ENCODE measurements at places on chromosomes 11 and 22.

DNA sequence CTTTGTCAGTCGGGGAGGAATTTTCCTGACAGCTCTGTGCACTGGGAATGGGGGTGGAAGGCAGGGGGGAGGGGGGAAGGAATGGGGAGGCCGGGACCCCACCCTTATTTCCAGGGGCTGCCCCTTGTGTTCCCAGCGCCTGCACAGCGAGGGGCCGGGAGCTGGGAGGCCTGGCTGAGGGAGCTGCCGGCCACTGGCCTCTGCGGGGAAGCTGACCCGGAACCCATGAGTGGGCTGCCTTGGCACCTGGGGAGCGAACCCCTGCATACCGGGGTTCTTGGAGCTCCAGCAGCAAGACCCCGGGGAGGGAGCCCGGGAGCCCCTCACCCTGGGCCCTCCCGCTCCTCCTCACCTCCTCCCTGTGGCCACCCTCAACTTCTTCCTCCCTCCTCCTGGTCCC lies 3.5 kb downstream of the H19 start:
- no peak for DNase-seq

DNA sequence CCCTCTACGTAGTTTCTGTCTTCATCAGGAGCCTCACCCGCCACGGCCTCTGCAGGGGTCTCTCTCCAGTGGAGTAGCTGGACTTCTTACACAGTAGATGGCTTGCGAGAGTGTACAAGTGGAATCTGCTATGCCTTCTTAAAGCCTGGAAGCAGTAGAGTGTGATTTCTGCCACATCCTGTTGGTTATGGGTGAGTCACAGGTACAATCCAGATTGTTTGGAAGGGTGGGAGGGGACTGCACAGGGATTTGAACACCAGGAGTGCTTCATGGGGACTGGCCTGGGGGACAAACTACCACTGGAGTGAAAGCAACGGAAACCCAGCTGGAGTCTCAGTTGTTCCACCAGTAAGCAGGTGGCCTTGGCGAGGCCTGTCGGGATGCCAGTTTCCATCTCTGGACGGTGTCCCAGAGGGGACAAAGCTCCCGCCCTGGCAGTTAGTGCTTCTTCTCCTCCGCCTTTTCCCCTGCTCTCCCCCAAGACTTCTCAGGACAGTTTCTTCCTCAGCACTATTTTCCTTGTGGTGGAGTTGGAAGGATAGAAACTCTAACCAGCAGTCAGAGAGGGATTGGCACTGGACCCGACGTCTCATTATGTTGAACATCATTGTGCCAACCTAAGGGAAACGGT lies 85.0 kb upstream of the RCN1 start:
- no peak for DNase-seq

- no peak for DNase-seq
These were observed 106.3 kb downstream of the KCNQ1OT1 start for GRCh38 chr11:2593393-2593950.

GRCh38 chr11:95577716-95578460 lies 211.7 kb downstream of the FAM76B start:
- no peak for DNase-seq

DNA sequence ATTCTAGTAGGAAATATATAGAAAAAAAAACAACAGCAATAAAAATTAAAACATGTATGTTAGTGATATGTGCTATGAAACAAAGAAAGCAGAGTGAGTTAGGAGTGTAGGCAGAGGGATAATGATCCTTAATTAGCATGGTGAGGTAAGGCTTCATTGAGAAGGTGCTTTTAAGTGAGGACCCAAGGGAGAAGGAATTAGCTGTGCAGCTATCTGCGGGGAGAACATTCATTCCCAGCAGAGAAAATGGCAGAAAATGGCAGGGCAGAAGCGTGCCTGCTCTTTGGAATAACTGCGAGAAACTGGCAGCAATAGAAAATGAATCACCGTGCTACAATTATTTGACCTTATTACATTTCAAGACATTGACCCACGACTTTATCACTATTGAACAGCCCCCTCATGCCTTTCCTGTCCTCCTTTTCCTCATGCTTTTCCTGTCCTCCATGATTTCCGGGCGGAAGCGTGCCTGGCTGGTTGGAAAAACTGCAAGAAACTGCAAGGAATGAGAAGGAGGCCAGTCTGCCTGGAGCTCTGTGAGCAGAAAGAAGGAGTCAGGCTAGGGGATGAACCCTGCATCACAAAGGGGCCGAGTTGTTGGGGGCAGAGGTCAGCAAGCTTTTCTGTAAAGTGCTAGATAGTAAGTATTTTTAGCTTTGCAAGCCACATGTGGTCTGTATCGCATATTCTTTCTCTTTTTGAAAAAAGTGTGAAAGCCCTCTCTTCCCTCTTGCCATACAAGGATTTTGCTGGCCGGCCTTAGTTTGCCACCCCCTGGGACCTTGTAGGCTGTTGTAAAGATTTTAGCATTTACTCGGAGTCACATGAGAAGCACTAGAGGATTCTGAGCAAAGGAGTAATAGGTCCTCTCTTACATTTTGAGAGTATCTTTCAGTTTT lies 37.1 kb upstream of the SWAP70 start:
- no peak for DNase-seq

DNA sequence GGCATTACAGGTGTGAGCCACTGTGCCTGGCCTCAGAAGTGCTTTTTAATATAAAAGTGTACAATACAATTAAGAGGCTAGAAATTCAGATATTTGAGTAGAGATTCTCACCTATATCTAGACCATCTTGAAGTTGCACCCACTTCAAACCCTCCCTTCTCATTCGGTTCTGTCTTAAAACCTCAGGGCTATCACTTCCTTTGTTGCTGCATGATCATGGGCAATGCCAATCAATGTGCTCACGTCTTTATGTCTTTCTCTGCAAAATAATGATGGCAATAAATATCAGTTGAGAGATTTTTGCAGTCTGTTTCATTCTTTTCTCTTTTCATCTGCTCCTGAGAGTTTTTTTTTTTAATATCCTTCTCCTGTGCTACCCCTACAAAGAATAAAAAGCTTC lies 9.3 kb upstream of the NUP160 start:
- no peak for DNase-seq

DNA sequence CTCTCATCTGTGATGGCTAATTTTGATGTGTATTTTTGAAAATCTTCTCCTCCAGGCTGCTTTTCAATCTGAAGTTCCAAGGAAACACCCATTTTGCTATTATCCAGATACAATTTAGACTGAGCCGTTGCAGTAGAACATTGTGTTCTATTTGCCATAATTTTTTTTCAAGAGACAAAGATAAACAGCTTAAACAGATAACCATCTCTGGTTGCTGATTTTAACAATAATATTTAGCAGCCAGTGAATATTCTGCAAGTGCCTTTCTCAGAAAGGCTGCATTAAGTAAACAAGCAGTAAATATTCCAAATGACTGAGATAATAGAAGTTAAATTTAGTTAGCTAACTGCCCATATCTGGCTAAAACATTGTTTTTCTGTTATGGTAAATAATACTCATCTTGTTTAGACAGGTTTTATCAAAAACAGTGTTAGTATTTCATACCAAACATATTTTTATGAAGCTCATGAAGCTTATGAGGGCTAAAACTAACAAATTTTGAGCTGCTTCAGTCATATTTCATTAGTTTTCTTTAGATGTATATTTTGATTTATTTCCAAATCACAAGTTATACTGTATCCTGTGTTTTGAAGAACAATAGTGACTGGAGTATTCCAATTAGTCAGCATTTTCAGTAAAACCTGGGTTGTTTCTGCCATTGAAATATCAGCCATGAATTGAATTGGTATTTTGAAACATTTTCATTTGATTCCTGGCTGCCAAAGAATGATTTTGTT lies 206.7 kb downstream of the SBF2 start:
- DNase-seq, result no peak

DNA sequence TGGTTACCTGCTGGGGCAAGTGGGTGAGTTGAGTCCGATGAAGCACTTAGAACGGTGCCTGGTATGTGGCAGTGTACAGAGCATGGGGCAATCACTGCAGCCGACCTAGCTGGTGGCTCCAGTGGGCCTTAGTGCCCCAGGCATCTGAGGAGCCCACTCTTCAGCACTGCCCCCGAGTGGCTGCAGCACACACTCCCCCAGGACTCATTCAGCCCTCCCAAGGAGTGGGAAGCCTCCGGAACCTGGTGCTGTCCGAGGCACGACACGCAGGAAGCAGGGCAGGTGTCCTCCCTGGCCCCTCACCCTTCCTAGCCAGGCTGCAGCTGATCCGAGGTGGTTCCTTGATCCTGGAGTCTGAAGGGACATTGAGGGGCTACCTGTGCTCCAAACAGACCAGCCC lies 42.4 kb upstream of the PRODH start:
- DNase-seq, result no peak

Data from SIG-M5 (cell line).